ENCODE measurements at places on chromosomes 7 and 10.

DNA sequence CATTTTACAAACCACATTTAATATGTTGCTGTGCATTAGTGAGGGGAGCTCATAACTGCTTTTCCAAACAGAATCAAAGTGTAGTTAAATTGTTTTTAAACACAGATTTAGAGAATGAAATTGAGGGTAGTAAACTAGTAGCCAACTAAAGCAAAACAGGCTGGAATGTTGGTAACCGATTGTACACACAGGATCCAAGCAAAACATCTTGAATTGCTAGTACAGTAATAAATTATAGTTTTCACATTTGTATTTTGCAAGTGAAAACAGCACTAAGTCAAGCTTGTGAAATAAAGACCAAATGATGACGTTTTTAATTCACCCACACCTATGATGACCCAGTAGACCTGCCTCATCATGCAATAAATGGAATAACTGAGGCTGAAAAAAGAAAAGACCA lies 198.3 kb downstream of the HDAC9 start:
- no peak for DNase-seq

DNA sequence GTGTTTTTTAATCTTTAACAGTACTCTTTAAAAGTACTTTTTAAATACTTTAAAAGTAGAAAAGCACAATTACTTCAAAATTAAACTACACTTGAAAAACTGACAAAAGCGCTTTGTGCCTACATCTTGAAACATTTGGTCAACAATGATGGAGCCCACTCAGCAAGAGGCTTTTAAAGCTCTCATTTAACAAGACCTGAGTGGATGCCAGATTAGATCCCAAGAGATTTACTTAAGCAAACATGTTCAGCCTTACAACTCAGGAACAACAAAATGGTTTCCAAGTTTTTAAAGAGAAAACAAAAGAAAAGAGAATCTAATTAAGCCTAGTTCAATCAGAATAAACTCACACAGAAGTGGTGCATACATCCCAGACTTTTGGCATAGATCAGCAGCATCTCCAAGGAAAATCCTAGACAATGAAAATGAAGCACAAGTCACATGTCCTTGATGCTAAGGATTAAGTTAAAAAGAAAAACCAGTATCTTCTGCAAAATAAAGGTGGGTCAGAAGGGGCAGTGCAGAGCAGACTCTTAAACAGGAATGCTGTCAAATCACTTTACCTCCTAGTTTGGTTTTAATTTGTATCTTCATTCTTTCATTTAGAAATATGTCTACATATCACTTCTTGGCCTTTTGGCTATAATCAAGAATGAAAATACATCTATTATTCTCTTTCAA lies 26.2 kb downstream of the HIBADH start:
- DNase-seq = no peak

- no peak for DNase-seq
Measured at GRCh38 chr7:151822541-151823181, 54.3 kb downstream of the PRKAG2 start.

GRCh38 chr7:28703037-28703765 lies 254.9 kb downstream of the TRIL start:
- no peak for DNase-seq
